Stimulated activated CD8-positive, alpha-beta memory T cell treated with anti-CD3 and anti-CD28 coated beads, Interleukin-15, amount 100 ng/mL, for 48 hours (primary cell): ENCODE measurements at places on chromosomes 2 and 18.

DNA sequence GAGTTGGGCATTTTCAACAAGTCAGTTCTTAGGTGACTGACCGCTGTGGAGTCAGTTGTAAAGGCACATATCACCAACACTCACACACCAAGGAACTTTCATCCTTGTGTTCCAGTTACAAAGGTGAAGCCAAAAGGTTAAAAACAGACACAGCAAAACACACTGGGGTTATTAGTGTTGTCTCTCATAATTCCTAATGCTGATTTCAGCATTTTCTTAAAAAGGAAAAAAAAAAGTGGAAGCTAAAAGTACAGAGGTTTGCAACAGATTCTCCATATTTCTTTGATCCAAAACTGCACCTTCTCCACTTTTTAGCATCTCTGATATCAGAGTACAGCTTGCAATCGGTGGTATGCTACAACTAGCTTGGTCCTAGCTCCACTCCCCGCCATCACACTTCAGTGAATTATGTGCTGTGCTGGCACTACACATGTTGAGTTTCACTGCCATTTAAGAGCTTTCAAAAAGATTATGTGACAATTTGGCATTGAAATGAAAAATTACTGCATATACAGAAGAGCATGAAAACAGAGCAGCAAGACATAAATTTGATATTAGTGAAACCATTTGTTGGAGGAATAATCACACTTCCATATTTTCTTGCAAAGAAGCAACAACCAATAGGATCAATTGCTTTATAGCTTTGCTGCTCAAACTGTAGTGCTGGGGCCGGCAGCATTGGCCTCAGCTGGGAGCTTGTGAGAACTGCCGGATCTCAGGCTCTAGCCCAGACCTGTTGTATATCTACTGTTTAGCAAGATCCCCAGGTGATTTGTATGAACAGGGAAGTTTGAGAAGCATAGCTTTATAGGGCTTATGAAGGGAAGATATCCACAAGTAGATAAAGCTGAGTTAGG is 62.3 kb upstream of the DAPL1 start:
- no peak for DNase-seq

- no peak for DNase-seq
These were observed 910.1 kb upstream of the CELF4 start for GRCh38 chr18:38475686-38476085.

GRCh38 chr2:37797081-37797480 is 125.6 kb upstream of the CDC42EP3 start:
- no peak for DNase-seq

- no peak for DNase-seq
These were observed 19.3 kb upstream of the CPS1 start for GRCh38 chr2:210536973-210537650.

- no peak for DNase-seq
These were observed 4.6 kb downstream of the LOXL3 start for GRCh38 chr2:74548900-74549826.

DNA sequence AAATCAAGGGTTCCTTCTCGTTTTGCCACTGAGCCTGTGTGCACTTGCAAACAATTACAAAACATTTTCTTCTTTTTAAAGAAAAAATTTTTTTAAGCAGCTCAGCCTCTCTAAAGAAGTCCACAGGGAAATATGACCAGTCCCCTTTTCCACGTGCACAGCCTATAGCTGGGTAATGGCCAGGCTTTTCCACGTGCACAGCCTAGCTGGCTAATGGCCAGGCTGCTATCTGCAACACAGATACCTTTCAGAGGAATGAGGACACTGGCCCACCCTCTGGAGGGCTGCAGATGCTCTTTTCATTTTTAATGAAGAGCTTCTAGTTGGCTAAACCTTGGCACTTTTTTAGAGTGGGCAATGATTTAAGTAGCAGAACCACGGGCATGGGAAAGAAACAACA is 46.3 kb downstream of the ASB18 start:
- DNase-seq, result no peak

GRCh38 chr18:43279015-43279744 is 1.9 kb upstream of the SYT4 start:
- DNase-seq, result no peak

DNA sequence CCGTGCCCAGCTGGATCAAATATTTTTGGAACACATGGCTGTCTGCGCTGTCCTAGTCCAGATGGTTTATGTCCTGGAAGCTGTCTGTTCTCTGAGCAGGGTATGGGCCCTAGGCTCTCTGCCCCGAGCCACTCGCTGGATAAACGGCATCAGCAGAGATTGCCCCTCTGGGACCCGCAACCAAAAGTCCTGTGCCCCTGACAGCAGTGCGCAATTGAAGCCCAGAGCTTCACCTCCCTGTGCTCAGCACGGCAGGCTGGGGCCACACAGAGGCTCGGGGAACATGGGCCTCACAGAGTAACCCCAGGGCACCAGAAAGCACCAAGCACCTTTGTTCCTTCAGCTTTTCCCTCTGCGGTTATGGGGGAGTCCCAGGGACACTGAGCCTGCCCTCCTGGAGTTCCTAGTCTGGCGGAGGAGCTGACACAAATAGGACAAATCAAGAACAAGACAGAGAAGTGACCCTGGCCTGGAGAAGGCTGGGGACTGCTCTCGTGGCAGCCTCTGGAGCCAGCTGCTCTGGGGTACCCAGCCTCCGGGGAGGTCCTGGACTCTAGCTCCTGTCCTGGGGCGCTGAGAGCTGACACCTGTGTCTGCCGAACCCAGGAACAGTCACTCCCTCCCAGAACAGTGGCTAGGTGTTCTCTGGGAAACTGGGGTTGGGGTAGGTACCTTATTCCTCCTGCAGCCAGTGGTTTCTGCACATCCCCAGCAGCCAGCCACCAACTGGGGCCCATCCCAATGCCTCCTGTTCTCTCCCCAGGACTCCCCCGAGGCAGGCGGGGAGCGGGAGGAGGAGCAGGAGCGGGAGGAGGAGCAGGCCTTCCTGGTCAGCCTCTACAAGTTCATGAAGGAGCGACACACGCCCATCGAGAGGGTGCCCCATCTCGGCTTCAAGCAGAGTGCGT is 12.3 kb downstream of the ARID5A start:
- DNase-seq, result no peak

GRCh38 chr2:72128059-72128842 is 19.4 kb downstream of the CYP26B1 start:
- no peak for DNase-seq

DNA sequence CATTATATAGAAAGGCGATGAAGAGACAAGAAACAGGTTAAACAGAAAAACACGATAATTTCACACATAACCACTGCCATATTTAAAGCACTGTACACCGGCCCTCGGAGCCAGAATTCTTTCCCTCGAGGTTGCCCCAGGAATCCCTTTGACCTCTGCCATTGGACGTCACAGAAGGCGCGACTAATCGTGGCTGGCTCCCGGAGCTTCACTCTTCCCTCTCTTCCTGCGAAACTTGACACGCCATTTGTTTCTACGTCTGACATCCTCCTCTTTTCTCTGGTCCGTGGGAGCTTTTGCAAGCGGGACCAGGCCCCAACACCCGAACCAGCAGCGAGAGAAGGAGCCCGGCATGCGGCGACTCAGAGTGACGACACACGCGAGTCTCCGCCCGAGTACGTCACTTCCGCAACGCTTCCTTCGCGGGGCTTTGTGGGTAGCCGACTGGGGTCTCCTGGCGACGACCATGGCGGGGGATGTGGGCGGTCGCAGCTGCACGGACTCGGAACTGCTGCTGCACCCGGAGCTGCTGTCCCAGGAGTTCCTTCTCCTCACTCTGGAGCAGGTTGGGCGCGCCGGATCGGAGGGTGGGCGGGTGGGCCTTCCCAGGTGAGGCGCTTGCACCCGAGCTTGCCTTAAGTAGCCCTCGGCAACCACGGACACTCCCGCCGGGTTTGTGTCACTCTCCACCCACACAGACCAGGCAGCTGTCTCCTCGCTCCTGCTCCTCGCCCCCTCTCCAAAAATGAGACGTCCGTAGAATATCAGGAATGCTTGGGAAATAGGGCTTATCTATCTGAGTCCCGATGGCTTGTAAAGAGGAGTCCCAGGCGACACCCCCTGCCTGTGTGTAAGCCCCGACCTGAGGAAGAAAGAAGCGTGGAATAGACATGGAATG is at the start of gene C2orf49:
Gene C2orf49 (plus strand): TSS at position 419 of the 898 bp plus-strand sequence. CDS start 48 bp downstream, at position 467.
- peak; percentile 79 for DNase-seq

GRCh38 chr2:152740743-152741328 is 22.4 kb downstream of the ARL6IP6 start:
- DNase-seq, result no peak

DNA sequence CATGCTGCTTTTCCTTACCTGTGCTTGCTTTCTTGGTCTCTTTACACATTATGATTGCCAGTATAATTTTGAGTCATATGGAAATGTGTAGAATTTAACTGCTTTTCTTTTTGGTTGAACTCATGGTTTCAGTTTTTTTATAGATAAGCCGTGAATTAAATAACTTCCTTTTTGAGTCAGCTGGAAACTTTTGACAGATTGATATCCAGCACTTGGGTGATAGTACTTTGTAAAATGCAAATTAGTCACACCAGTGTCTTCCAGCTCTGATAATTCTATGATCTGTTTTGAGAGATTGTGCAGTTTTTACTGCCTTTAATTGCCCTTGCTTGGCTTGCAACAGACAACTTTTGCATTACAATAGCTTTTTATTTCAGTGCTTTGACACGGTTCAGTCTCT is 86.4 kb downstream of the NCOA1 start:
- no peak for DNase-seq

DNA sequence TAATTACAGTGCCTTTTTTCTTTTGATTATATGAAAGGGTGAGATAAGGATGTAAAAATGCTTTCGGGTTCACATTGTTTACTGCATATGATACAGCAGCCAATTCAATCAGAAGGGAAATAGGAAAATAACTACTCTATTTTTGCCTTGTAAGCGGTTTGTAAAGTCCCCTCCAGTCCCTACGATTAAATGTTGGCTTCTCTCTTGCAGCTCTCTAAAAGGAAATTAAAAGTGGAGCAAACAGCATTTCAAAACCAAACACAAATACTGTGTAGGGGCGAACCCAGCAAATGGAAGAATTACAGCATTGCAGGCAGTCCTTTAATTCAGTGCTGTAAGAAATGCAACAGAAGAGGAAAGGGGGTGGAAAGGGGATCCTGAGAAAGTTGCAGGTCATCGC is 18.9 kb downstream of the LYPD6B start:
- DNase-seq, result no peak

DNA sequence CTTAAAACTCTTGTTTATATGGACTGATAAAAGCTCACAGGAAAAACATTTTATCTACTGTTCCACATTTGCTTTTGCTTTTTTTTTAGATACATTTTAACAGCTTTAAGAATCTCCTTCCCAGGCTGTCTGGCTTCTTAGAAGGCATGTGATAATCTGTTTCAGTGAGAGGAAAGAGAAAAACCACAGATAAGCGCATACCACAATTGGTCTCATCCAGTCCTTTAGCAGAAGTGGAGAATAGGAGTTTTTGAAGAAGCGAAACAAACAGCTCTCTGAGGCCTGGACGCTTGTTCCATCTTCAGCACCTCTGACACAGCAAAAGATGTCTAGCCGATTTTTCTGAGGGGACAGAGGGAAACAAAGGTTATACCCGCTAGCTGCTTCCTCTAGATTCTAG is 37.6 kb downstream of the RMC1 start:
- no peak for DNase-seq

- no peak for DNase-seq
These were observed 58.2 kb downstream of the KLF7 start for GRCh38 chr2:207107551-207107950.

DNA sequence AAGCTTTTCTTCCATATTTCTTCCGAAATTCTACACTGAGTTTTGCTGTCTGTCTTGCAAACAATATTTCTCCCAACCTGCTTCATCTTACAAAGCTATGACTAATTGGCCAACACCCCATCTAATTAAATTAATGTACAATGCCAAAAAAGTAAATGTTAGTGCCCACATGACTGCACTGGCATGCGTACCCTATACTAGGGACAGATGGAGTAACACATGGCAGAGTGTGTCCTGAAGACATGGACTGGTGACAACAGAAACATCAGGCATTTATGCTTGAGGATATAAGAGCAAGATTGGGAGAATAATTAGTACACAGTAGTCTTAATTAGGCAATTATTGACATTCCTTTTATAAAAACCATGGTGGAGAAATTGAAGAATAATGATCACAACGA is 66.8 kb downstream of the MREG start:
- no peak for DNase-seq

DNA sequence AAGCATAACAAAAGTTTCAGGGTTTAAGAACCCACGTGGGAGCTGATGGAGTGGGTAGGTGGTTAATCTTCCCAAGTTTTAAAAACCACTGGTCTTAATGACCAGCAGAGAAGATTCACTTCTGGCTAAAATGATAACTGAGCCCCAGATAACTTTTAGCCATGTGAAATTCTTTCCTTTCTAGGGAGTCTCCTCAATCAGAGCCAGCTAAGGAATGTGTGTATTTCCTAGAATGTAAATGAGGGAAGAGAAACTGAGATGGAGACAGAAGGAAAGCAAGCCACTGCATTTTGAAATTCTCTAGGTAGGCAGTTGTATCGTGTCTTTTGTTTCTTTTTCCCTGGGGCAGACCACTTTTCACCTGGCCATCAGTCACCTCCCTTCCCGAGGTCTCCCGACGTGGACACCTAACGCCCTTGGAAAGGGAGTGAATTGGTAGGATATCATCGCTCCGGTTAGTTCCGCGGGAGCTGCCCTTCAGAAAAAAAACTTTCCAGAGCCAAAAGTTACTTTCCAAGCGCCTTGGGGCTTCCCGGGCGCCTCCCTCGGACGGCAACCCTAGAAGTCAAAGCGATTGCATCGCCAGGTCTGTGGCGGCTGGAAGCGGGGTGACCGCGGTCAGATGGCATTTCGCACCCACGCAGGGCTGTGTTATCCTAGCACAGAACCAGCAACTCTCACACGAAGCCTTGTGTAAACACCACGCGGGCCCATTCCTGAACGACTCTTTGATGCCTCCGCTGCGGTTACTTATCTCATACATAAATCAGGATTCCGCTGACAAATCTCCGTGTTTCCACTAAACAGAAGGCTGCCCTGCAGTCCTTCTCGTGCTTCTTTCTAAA is 1.3 kb downstream of the COLEC12 start:
- DNase-seq, result no peak

DNA sequence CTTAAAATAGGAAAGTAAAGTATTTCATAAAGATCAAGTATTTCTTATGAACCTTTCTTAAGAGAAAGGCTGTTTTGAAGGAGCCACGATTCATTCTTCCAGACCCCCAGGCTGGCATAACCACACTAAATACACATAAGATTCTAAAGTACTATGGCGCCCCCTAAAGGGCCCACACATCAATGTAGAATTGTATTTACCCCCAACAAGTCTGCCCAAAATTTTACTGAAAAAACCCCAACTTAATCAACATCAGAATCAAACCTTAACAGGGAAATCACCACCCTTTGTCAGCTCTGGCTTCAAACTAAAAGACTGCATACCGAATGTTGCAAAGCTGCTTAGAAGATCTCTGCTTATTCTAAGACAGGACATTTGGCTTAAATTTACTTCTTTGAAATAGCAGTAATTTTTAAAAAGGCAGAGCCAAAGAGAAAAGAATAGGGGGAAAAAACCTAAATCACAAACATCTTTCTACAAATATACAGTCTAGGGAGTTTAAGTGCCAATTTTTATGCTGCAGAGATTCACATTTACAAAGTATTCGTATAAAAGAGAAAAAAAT is 20.4 kb upstream of the BCL2 start:
- no peak for DNase-seq

- no peak for DNase-seq
These were observed 4.7 kb upstream of the KCNK3 start for GRCh38 chr2:26687801-26688200.

- DNase-seq, result no peak
These were observed 223.4 kb downstream of the SP3 start for GRCh38 chr2:173741759-173742158.

GRCh38 chr2:71277147-71277475 is 50.2 kb upstream of the PAIP2B start:
- DNase-seq, result no peak
